ENCODE measurements at places on chromosomes 6 and 20. TPM values are rescaled to one million over a fixed set of nuclear protein-coding genes. Genes with fewer than 3 reads are reported as not detected.

Gene ALDH5A1
- 5.1 TPM for total RNA-seq

Gene NKX2-2
- not detected for total RNA-seq

Gene TNF
- total RNA-seq = 1.9 TPM

Gene SLC35D3
- total RNA-seq = not detected

Gene PTCRA
- total RNA-seq = not detected

Gene MICB
- 6.2 TPM for total RNA-seq

- H3K4me1 ChIP-seq = no peaks in the 10 kb centered on the region
- DNase-seq = no peak
- H3K36me3 ChIP-seq = no peaks in the 10 kb centered on the region
- no peaks in the 10 kb centered on the region for H3K27me3 ChIP-seq
- no peak overlapping the region for H3K4me3 ChIP-seq
- H3K27ac ChIP-seq = no peak overlapping the region
These were observed 96.6 kb downstream of the HAO1 start for GRCh38 chr20:7843613-7844012.

GRCh38 chr6:145865175-145865574, 50.6 kb upstream of the FBXO30 start:
- H3K4me3 ChIP-seq = no peak overlapping the region
- H3K27me3 ChIP-seq = no peaks in the 10 kb centered on the region
- no peak for DNase-seq

GRCh38 chr20:62117362-62117646, 5.0 kb upstream of the LSM14B start:
- no peaks in the 10 kb centered on the region for H3K36me3 ChIP-seq
- H3K27me3 ChIP-seq = no peaks in the 10 kb centered on the region
- no peak overlapping the region for H3K27ac ChIP-seq
- no peak for DNase-seq
- H3K4me1 ChIP-seq = no peaks in the 10 kb centered on the region

DNA sequence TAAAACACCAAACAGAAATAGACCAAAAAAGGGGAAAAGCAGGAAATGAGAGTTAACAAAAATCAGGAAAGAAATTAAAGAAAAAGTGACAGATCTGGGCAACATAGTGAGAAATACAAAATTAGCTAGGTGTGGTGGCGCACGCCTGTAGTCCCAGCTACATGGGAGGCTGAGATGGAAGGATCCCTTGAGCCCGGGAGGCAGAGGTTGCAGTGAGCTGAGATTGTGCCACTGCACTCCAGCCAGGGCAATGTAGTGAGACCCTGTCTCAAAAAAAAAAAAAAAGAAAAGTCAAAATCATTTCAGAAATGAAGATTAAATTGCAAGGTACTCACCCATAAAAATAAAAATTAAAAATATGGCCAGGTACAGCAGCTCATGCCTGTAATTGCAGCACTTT, 13.0 kb upstream of the GRM4 start:
- no peak overlapping the region for H3K27ac ChIP-seq
- no peak overlapping the region for H3K4me3 ChIP-seq
- no peaks in the 10 kb centered on the region for H3K4me1 ChIP-seq
- no peaks in the 10 kb centered on the region for H3K27me3 ChIP-seq

- DNase-seq = no peak
- no peak overlapping the region for H3K27ac ChIP-seq
- no peaks in the 10 kb centered on the region for H3K36me3 ChIP-seq
- peaks cover 2% of the 10 kb centered on the region for H3K27me3 ChIP-seq
These were observed 31.1 kb upstream of the GPR6 start for GRCh38 chr6:109946979-109947378.

- no peak for DNase-seq
- no peaks in the 10 kb centered on the region for H3K27me3 ChIP-seq
- no peaks in the 10 kb centered on the region for H3K4me1 ChIP-seq
- peak overlapping the region; percentile 36 for H3K4me3 ChIP-seq
- no peaks in the 10 kb centered on the region for H3K36me3 ChIP-seq
These were observed 397.4 kb downstream of the C6orf118 start for GRCh38 chr6:164911873-164912580.

DNA sequence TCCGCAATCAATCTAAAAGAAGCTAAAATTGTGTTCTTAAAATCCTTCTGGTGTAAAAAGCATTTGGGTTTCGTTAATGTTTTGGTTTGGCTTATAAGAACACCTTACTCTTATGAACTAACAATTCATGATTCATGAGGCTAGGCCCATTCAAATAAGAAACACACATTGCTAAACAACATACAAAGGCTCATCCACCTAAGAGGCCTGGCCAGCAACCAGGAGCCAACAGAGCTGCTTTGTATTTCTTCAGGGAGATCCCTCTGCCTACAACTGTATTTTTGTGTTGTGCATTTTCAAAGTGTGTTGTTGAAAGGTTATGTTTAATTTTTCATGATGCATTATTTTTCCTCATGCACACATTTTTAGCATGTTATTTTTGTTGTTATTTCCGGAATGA, 98.6 kb downstream of the PTPRK start:
- no peaks in the 10 kb centered on the region for H3K4me1 ChIP-seq
- no peaks in the 10 kb centered on the region for H3K27me3 ChIP-seq
- H3K36me3 ChIP-seq = no peaks in the 10 kb centered on the region
- no peak overlapping the region for H3K4me3 ChIP-seq
- H3K27ac ChIP-seq = no peak overlapping the region

DNA sequence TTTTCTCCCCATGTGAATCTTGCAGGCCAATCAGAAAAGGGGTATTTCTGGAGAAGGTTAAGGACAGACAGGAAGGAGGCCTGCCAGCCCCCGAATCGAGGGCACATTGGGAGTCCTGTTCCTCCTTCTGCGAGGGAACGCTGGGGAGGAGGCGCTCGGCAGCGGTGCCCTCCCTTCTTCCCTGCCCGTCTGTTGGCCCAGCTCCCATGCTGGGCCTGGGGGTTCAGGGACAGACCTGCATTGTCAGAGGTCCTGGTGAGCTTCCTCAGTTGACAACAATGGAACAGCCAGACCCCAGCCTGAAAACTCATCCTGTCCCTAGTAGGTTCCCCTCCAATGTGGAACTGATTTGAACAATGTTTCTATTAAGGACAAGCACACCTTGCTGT, 15.1 kb upstream of the SYNJ2 start:
- no peaks in the 10 kb centered on the region for H3K4me1 ChIP-seq
- H3K4me3 ChIP-seq = no peak overlapping the region
- H3K27ac ChIP-seq = no peak overlapping the region
- no peak for DNase-seq
- H3K27me3 ChIP-seq = no peaks in the 10 kb centered on the region
- no peaks in the 10 kb centered on the region for H3K36me3 ChIP-seq

- no peak overlapping the region for H3K27ac ChIP-seq
- DNase-seq = no peak
- no peaks in the 10 kb centered on the region for H3K4me1 ChIP-seq
- peaks cover 3% of the 10 kb centered on the region for H3K36me3 ChIP-seq
- H3K4me3 ChIP-seq = no peak overlapping the region
These were observed 52.3 kb downstream of the SOBP start for GRCh38 chr6:107542192-107542668.

DNA sequence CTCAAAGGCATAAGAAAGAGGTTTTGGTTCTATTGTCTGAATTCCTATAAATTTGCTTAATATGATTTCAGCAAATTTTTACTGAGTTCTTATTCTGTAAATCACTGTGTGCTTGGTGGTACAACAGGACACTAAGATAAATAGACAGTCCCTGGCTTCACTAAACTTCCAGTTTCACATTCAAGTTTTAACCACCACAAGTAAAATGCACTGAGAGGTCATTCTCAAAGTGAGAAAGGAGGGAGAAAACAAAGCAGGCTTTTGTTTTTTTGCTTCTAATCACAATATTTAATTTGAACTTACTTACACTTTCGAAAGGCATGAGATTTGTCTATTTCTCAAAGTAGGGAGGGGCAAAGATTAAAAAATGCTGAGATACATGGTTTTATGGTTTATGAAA, 445.7 kb downstream of the CDC5L start:
- no peak overlapping the region for H3K27ac ChIP-seq
- H3K4me3 ChIP-seq = no peak overlapping the region
- no peak for DNase-seq
- no peaks in the 10 kb centered on the region for H3K27me3 ChIP-seq
- no peaks in the 10 kb centered on the region for H3K4me1 ChIP-seq
- no peaks in the 10 kb centered on the region for H3K36me3 ChIP-seq

GRCh38 chr6:130577178-130577919, 211.5 kb downstream of the TMEM200A start:
- H3K4me3 ChIP-seq = no peak overlapping the region
- no peaks in the 10 kb centered on the region for H3K27me3 ChIP-seq
- DNase-seq = no peak
- no peaks in the 10 kb centered on the region for H3K4me1 ChIP-seq
- no peak overlapping the region for H3K27ac ChIP-seq

GRCh38 chr6:104940238-104940892, 16.5 kb upstream of the LIN28B start:
- no peaks in the 10 kb centered on the region for H3K36me3 ChIP-seq
- no peaks in the 10 kb centered on the region for H3K4me1 ChIP-seq
- no peak overlapping the region for H3K27ac ChIP-seq

DNA sequence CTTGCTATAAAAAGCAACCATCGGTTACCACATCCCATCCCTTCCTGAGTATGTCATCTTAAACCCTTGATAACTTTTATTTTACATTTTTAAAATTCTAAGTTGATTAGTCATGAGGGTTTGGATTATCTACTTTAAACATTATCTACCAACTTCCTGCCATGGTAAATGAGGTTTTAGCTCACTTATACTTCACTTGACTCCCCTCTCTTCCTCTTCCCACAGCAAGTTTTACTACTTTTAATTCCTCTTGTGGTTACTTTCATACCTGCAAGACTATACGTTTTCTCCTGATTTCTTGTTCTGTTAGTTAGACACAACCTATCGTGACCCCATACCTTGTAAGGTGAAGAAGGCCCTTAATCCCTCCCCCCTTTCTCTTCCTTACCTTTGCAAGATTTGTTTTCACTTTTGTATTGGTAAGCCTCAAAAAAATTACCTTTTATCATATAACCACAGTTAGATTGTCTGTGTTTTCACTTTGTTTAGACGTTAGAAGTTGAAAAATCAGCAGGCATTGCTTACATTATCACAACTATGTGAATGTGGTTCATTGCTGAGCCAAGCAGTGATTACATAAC, 60.1 kb upstream of the OGFRL1 start:
- H3K27ac ChIP-seq = no peak overlapping the region
- no peak overlapping the region for H3K4me3 ChIP-seq
- H3K27me3 ChIP-seq = no peaks in the 10 kb centered on the region

- no peak overlapping the region for H3K4me3 ChIP-seq
- no peaks in the 10 kb centered on the region for H3K4me1 ChIP-seq
- H3K36me3 ChIP-seq = no peaks in the 10 kb centered on the region
- H3K27me3 ChIP-seq = no peaks in the 10 kb centered on the region
- no peak for DNase-seq
These were observed 12.9 kb downstream of the COX7A2 start for GRCh38 chr6:75230484-75231325.

GRCh38 chr20:58064411-58065010, 163.9 kb downstream of the ANKRD60 start:
- no peak overlapping the region for H3K4me3 ChIP-seq
- no peak overlapping the region for H3K27ac ChIP-seq
- H3K36me3 ChIP-seq = no peaks in the 10 kb centered on the region

GRCh38 chr20:3670511-3670910, 7.3 kb upstream of the GFRA4 start:
- H3K27me3 ChIP-seq = no peaks in the 10 kb centered on the region
- H3K36me3 ChIP-seq = no peaks in the 10 kb centered on the region
- no peak overlapping the region for H3K27ac ChIP-seq
- H3K4me1 ChIP-seq = no peaks in the 10 kb centered on the region
- no peak overlapping the region for H3K4me3 ChIP-seq
- DNase-seq = no peak

GRCh38 chr6:130625825-130626527, 201.2 kb upstream of the SMLR1 start:
- H3K36me3 ChIP-seq = no peaks in the 10 kb centered on the region
- DNase-seq = no peak

- no peak for DNase-seq
- no peaks in the 10 kb centered on the region for H3K27me3 ChIP-seq
- H3K4me3 ChIP-seq = no peak overlapping the region
- H3K27ac ChIP-seq = no peak overlapping the region
These were observed 381.7 kb upstream of the POU3F2 start for GRCh38 chr6:98452685-98453084.

GRCh38 chr6:167569041-167569805, 244.3 kb downstream of the TTLL2 start:
- no peaks in the 10 kb centered on the region for H3K36me3 ChIP-seq
- no peaks in the 10 kb centered on the region for H3K27me3 ChIP-seq
- no peak overlapping the region for H3K4me3 ChIP-seq
- no peaks in the 10 kb centered on the region for H3K4me1 ChIP-seq
- DNase-seq = no peak

DNA sequence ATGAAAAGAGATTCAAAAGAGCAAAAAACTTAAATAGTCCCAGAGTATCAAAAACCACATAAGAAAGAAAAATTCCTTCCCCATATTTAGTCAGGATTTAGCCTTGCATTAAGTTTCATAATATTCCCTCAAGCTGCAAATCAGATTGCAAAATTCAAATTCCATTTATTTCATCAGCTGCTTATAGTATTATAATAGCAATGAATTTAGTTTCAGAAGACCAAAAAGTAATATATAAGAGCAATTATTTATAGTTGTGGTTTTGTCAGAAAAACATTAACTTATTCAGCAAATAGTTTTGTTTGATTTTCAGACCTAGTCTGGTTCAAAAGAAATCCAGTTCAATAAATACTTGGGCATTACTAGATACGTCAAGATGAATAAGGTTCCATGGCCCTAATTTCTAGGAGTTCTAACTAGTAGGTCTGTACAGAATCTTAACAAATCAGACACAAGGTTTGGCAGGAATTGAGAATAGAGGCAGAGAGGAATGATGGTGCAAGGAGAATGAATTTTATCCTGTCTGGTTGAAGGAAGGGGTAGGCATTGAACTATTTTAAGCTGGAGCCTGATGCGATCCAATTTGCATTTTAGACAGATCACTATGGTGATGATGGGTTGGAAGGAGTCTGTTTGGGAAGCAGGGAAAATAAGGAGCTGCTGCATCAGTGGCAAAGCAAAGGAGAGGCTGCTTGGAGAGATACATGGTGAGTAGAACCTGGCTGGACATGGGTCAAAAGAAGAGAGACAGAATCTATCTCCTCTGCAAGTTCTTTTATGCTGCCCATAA, 163.9 kb upstream of the STXBP5 start:
- DNase-seq = no peak
- H3K27me3 ChIP-seq = no peaks in the 10 kb centered on the region
- no peaks in the 10 kb centered on the region for H3K36me3 ChIP-seq
- no peaks in the 10 kb centered on the region for H3K4me1 ChIP-seq
- no peak overlapping the region for H3K4me3 ChIP-seq

DNA sequence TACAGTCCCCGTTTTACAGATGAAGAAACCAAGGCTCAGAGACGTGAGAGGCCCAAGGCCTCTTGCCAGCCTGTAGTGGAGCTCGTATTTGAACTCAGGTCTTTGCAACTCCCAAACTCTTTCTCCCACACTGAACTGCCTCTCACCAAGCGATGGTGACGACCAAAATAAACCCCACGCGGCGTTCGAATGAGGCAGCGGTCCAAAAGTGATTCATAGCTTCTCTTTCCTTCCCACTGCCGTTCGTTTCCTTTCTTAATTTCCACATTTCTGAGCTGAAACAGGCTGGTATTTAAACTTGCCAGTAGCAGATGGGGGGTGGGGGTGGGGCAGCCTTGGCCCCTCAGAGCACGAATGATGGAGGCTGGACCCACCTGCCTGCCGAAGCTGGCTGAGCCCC, 252.9 kb upstream of the KCNG1 start:
- no peaks in the 10 kb centered on the region for H3K36me3 ChIP-seq
- H3K27ac ChIP-seq = no peak overlapping the region
- H3K4me1 ChIP-seq = no peaks in the 10 kb centered on the region
- H3K27me3 ChIP-seq = no peaks in the 10 kb centered on the region
- no peak overlapping the region for H3K4me3 ChIP-seq

GRCh38 chr6:37459981-37460800, 27.2 kb downstream of the CMTR1 start:
- peaks cover 26% of the 10 kb centered on the region for H3K36me3 ChIP-seq
- no peak overlapping the region for H3K4me3 ChIP-seq
- no peaks in the 10 kb centered on the region for H3K27me3 ChIP-seq
- H3K4me1 ChIP-seq = no peaks in the 10 kb centered on the region

Data from aorta (tissue), 5 donors.